Ovary (tissue), 10 donors: ENCODE measurements at places on chromosomes 6 and 20.

DNA sequence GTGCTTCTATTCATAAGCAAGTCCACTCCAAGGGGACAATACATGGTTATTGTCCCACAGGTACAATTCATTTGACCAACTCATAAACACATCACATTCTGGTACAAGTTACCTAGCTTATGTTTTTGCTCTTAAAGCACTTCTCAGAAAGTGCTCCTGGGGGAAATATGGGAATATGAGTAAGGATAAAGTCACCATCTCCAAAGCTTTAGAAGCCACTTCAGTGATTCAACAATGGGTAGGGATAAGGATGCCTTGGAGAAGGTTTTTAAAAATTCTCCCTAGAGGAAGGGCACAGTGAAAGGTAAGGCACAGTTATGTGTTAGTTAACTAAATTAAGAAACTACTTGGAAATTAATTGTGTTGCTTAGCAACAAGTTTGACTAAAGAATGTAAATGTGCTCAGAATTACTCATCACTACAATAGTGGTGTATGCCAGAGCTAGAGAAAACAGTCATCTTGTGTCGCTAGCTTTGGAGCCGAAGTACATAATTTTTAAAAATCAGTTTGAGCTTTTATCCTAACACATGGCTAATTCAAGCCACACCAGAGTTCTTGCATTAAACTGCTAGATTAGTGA lies 39.5 kb upstream of the LAMP5 start:
- no peak for DNase-seq

DNA sequence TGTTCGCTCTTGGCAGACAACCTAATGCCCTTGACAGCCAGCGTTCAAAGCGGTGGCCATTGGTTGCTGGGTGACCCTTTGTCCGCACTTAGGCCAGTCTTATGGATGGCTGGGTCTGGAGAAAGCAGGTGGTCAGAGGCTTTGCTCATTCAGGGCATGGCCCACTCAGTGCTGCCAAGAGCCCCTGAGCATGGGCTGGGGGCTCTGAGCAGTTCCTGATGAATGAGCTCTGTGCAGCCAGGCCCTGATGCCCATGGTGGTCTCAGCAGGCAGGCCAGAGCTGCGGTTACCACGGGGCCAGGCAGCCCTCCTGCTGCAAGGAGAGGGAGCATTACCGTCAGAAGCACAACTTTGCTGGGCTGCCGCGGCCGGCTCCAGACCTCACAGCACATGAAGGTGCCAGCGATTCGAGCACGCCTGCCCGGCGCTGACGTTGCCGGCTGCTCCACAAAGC lies 36.3 kb downstream of the CDH4 start:
- DNase-seq, result no peak

DNA sequence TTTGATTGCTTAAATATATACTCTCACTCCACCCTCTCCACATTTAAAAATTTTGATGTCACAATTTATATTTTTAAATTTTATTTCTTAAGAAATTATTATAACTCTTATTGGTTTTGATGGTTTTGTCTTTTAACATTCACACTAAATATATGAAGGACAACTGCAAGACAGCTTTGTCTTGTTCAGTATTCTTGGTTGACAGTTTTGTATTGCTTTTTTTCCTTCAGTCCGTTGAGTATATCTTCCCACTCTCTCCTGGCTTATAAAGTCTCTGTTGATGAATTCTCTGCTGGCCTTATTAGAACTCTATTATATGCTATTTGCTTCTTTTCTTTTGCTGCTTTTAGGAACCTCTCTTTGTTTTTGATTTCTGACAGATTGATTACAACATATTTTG lies 392.2 kb downstream of the C6orf118 start:
- DNase-seq, result no peak

DNA sequence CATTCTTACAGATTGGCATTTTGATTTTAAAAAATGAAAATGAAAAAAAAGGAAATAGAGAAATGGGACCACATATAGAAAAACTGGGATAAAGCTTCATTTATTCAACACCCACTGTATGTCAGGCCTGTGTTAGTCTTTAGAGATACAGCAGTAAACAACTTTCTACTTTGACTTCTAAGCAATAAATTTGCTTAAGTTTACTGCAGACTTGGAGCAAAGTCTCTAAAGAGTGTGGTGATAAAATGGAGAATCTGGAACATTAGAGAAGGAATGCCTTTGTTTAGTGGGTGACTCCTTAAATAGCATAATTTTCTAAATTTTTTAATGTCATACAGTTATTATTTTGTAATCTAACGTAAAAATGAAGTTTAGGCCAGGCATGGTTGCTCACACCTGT lies 80.7 kb upstream of the CNKSR3 start:
- DNase-seq, result no peak

DNA sequence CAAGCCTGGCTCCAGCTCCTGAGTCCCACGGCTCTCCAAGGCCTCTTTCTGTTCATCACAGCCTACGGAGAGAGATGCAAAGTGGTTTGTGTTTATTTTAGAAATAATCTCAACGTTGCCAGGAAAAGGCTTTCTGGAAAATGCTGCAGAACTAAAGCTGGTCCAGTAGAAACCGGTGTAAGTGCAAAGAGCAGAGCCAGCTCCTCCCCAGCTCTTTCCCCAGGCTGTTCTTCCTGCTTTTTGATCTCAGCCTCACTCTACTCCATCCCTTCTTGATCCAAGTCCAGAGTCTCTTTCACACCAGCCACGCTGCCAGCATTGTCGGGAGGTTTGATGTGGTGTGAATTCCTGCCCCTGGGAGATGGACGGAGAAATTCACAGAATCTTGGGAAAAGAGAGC lies 69.8 kb downstream of the TMEM170B start:
- no peak for DNase-seq

DNA sequence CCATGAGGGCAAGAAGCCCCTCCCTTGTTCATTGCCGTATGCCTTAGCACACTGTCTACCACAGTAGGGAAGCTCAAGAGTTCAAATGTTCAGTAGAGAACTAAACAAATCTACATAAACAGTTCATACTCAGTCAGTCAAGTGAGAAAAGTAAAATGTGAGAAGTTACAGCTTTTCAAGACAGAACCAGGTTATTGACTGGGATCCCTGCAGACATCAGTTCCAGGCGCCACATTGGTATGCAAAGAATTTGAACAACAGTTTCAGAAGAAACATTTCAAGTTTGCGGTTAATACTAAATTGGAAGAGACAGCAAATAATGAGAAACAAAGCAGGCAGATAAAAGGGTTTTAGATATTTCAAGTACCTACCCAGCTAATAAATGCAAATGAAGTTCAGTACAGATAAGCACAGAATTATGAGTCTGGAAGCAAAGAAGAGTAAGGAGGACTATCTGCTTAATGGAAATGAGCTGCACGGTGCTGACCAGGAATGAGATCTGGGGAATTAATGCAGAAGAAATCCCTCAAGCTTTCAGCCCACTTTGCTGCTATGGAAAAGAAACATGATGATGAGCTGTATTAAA lies 246.2 kb downstream of the HACE1 start:
- DNase-seq, result no peak

DNA sequence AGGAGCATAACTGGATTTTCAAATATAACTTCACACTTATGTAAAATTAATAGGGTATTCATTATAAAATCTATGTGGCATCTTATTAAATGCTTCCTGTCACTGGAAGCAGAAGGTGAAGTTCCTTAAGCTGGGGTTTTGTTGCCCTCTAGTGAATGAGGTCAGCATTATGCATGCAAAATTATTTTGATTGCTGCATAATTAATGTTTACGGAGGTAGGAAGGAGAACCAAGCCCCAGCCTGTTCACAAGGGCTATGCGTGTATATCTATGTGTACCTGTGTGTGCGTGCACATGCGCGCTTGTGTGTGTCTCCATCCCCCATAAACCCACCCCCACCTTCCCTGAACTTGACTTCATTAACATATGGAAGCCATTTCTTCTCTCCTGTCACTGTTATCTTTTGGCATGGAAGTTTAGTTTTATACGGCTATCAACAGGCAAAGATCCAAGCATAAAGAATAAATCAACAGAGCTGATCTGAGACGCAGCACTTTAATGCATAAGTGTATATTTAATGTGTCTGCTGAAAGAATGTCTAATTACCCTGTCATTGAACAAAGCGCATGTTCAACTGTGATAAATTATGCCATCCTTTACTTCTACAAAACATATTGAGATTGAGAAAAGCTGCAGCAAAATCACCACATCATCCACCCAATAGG lies 90.2 kb upstream of the CDH4 start:
- DNase-seq, result no peak

DNA sequence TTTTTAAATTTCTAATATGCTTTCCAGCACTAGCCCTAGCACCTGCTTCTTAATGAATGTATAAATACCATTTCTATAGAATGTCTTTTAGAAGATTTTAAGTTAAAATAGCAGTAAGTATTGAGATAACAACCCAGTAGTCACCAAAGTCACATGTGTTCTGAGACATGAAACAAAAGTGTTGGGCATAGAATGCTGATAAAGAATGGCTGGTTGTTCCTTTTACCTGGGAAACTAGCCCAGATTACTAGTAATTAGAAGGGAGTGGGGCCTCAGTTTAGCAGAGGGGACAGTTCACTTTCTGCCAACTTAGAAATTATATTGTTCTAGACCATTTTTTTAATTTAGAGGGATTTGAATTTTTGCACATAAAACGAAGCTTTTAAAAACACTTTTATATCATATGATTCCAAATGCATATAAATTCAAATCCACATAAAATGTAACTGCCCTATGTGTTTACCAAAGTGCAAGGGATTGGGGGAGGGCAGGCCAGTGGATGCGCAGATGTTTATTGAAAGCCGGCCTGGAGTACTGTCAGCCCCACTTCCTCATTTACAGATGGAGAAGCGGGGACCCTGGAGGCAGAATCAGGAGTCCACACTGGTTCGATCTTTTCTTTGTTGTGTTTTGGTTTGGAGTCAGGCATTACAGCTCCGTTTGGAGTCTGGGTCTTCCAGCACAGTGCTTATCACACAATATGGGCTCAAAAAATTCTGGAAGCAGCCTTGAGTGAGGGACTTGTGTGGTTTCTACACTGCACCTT lies 139.8 kb downstream of the ZDHHC14 start:
- DNase-seq, result no peak

DNA sequence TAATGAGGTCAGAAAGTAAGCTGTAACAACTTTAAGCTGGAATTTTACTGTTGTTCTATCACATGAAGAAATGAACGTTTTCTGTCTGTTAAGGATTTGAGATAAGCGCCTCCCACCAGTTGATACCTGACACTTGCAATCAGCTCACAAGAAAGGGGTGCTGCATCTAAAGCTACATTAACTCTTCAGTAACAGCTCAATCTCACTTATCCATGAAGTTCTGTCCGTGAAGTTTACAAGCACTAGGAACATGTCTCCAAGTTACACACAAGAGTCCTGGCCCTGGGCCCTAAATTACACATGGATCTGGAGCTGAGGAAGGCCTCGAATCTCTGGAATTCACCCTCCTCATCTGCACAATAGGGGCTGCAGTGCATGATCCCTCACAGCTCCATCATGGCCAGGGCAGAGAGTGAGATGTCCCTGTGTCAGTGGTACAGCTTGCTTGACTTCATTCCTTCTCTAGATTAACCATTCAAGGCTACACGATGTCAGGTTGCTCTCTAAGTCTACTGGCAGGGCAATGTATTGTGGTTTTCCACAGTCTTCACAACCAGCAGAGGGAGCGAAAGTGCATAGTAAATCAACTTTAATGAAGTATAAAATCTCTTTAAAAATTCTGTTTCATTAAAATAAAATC lies 182.4 kb upstream of the MCHR2 start:
- DNase-seq, result no peak

DNA sequence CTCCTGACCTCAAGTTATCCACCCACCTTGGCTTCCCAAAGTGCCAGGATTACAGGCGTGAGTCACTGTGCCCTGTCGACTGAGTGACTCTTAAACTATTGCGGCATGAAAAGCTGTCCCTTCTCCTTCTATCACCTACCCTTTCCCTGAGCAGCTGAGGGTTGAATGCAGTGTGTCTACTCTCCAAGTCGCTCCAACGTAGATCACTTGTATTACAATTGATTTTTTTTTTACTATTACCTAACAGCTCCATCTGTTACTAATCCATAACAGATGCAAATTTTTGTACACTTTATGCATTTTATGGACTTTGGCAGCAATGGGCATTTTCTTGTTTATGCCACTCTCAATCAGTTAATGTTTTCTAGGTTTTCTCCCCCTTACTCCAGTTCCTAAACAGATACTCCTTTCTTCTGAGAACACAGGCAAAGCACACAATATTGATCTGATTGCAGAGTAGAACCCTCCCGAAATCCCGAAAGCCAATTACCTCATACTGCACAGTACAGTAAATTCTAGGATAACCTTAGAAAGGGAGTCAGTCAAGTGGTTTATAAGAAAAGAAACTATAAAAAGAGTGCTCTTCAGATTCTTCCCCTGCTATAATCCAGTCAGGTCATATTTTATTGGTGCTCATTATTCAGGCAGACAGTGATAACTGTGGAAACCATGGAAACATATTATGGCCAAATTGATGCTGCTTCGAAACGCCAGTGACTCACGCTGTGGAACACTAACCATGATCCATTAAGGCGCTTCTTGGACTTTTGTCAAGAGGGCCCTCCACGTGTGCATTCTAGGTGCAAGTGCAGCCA lies 273.0 kb downstream of the ADGB start:
- DNase-seq, result no peak

GRCh38 chr6:137610702-137611101 lies 116.5 kb upstream of the OLIG3 start:
- no peak for DNase-seq

- no peak for DNase-seq
Measured at GRCh38 chr20:3367089-3367488, 40.4 kb downstream of the DNAAF9 start.

DNA sequence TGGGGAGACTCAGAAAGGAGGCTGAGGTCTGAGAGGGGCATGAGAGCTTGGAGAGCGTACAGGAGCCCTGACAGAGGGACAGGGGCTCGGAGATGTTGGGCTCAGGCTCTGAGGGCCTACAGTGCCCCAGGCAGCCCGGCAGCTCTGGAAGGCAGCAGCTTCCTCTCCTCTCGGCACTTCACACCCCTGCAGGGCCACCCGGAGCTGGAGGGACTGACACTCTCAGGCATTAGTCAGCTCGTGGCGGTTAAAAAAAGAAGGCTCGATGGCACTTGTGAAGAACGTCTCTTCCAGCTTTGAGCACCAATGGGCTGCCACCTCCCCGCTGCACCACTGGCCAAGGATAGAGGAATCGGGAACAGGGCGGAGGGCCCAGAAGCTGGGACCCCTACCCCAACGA lies 62.6 kb upstream of the SIRPA start:
- no peak for DNase-seq

DNA sequence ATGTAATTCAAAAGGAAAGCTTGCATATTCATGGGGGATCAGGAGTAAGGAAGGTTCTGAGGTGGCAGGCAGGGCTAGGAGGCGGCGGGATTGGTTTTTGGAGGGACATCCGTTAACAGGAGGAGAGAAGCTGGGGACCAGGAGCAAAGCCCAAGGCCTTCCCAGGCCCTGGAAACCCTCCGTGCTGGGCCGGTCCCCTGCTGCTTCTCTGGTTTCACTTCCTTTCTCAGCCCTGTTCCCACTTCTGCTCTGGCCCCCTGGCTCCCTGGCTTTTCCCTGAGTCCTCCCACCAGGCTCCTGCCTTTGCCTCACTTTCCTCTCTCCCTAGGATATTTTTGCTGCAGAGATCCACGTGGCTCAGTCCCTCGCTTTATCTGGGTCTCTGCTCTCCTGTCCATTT lies 26.4 kb upstream of the SALL4 start:
- no peak for DNase-seq
